ENCODE measurements at places on chromosomes 2 and 18. TPM values are rescaled to one million over a fixed set of nuclear protein-coding genes. Genes with fewer than 3 reads are reported as not detected.

DNA sequence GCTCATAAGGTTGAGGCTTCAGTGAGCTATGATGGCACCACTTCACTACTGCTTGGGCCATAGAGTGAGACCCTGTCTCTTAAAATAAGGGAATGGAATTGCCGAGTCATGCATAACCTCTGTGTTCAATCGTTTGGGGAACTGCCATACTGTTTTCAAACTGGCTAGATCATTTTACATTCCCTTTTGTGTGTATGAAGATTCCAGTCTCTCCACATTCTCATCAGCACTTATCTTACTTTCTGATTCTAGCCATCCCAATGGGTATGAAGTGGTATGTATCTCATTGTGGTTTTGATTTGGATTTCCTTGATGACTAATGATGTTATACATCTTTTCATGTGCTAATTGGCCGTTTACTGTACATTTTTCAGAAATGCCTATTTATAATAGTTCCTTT, 23.7 kb downstream of the MARCHF7 start:
- DNase-seq: no peak

MATN3 gene
- 0.25 TPM for total RNA-seq

GRCh38 chr2:20049637-20050036, 1.8 kb downstream of the LAPTM4A start:
- no peak for DNase-seq

DNA sequence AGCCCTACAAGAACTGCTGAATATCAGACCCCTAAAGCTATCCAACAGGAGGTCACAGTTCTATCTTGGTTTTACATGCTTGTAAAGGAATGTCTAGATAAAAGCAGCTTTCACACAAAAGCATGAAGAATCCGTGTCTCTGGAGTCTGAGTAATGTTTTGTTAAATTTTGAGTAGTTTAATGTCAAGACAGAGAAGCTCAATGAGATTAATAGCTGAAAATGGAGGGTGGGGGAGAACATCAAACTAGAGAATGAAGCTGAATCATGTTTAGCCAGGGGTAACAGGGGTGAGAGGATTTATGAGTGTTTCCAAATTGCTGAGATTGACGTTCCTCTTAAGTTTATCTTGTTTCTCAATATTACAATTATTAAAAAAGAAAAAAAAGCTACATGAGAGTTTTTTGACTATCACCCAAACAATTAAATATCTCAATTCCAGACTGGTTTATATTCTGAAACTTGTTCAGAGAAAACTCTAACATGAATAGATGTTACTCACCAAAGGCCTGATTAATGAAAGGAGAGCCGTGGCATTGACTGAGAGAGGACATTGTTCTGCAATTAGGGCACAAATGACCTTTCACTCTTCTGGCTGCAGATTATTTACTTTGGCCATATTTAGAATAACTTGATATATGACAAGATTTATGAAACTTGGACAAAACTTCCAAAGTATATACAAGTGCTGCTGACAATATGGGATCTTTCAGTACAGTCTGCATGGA, 266.4 kb upstream of the ETAA1 start:
- DNase-seq: no peak

IL1RL2 gene
- 0.22 TPM for total RNA-seq
